Left renal pelvis (tissue), 4 donors: ENCODE measurements at places on chromosomes 2 and 18.

DNA sequence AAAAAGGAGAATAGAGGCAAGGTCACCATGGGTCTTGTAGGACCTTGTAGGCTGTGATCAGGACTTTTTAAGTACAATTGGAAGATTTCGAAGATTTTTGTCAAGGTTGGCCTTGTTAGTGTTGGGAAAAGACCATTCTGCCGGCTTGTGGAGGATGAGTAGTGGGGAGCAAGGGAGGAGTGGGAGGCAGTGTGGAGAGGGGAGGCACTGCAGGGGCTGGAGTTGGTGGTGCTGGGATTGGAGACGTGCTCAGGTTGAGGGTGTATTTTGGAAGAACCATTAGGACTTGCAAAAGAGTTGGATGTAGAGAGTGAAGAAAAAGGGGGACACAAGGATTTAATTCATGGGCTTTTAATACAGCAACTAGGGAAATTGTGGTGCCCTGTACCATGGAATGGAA is 397.1 kb downstream of the TSN start:
- no peak for DNase-seq

- no peak for DNase-seq
Measured at GRCh38 chr18:62585274-62586150, 62.7 kb downstream of the ZCCHC2 start.

DNA sequence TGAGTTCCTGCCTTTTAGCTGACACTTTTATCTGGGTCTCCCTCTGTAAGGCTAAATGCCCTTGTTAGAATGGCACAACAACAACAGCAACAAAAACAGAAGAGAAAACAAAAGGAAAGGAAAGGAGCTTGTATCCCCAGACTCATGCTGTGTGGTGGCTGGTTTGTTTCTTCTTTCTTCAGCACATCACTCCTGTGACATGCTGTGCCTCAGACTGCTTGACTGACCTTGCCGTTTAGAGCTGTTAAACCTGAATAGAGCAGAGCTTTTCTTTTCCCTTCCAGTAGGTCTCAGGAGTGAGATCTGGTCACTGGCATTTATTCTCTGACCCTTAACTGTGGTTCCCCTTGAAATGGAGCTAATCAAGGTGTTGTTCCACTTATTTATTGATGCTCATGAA is 18.9 kb downstream of the GALNT13 start:
- DNase-seq, result no peak

DNA sequence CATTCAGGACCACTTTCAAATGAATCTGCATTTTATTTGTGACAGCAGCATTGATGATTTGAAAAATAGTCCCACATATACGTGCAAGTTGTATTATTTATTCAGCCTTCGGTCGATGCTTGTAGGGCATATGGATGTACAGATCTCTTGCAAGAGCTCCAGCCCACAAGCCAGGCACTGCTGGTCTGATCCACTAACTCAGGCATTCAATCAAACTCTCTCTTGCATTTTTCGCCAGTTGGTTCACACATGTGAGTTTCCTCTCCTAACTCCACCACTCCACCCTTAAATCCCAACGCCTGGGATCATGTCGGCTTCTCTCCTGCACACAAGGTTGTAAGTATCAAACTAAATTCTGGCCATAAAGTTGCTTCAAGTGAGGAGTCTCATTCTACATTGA is 318.7 kb downstream of the CYP26B1 start:
- no peak for DNase-seq

DNA sequence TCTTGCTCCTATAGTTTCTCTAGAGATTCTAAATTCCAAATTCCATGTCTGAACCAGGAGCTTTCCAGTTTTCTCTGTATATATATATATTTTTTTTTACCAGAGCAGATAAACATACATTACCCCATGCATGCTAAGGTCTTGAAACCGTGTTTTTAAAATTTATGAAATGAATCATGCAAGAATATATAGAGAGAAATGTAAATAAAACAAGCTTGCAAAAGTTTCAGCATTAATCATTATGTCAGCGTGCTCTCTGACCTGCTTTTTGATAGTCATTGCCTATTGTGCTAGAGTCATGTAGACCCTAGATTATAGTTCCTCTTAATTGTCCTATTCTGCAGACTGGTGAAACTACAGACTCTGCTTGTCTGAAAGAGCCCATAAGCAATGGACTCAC is 22.6 kb upstream of the TRIM43 start:
- no peak for DNase-seq

- DNase-seq, result no peak
Measured at GRCh38 chr2:149765636-149766035, 178.1 kb upstream of the MMADHC start.

DNA sequence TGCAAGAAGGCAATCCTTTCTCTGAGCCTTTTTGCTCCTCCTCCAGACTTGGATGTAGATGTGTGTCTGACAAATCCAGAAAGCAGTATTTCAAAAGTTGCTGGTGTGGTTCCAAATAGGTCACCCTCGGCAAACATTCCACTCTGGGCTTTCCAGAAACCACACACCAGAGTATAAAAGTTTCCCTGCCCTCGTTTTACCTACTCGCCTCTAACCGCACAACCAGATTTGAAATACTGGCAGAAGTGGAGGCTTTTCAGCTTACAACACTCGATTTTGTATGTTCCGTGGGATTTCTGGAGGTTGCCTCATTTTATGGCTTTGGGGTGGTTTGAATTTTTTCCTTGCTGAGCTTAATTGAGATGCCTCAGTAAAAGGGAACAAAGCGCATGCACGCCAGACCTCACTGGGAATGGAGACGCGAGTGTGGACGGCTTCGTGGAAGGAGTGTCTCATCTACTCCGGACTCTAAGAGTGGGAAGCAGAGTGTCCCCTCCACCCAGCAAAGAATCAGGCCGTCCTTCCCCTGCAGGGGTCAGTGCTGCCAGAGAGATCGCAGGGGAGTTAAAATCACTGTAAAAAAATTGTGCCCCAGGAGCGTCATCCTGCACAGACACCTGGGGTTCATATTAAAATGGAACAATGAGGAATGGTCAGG is 44.0 kb upstream of the RPL31 start:
- no peak for DNase-seq

- no peak for DNase-seq
Measured at GRCh38 chr2:134167015-134167414, 86.9 kb upstream of the MGAT5 start.

- DNase-seq, result no peak
Measured at GRCh38 chr2:166449439-166449838, 44.6 kb downstream of the SCN7A start.

- peak; percentile 10 for DNase-seq
Measured at GRCh38 chr2:148273158-148273691, 252.3 kb downstream of the MBD5 start.

DNA sequence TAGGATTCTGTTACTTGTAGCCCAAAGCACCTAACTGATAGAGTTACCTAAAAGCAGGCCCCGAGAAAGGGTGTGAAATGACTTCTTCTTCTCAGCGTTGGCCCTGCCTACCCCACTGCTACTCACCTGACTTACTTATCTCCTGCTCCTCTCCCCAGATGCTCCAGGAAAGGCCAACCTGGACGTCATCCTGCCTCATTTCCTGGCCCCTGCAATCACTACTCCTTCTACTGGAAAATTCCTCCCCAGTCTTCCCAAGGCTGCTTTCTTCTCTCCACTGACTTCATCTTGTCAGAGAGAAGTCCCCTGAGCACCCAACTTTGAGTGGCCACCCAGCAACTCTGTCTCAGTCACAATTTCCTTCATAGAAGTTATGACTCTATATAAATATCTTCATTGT is 63.4 kb upstream of the KLF7 start:
- DNase-seq, result no peak

- no peak for DNase-seq
Measured at GRCh38 chr18:10923551-10924070, 225.8 kb downstream of the PIEZO2 start.

DNA sequence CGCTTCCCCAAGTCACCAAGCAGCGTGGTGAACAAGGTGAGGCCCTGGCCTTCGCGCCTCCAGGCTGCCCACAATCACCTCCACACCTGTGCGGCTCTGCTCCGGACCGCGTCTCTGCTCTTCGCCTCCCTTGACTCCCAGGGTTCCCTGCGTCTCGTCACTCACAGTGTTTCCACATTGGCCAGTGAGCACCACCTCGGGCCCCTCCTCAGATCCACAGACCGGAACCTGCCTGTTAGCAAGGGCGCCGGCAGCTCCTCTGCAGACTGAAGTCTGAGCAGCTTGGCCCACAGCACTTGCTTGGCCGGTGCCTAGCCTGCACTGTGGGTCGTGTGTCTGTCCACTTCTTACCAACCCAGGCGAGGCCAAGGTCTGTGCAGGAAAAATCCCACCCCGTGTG is 155.3 kb upstream of the ALKAL2 start:
- no peak for DNase-seq

GRCh38 chr2:176078541-176079284 is 5.0 kb downstream of the EVX2 start:
- DNase-seq, result no peak

DNA sequence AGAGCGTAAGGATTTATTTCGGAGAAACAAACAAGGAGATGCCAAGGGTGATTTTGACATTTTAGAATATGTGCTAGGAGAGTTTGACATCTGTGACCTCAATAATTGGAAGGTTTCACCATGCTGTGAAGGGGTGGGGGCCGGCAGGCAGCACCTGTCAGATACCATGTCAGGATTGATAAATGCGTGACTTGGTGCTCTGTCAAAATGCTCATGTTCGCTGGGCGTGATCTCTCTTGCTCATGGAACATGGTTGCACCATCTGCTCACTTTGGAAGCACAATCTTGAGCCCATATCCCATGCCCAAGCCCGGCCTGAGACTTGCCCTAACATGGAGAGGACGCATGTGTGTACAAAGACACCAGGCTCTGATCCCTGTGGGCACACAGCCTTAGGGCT is 347.6 kb downstream of the RNF144A start:
- no peak for DNase-seq

DNA sequence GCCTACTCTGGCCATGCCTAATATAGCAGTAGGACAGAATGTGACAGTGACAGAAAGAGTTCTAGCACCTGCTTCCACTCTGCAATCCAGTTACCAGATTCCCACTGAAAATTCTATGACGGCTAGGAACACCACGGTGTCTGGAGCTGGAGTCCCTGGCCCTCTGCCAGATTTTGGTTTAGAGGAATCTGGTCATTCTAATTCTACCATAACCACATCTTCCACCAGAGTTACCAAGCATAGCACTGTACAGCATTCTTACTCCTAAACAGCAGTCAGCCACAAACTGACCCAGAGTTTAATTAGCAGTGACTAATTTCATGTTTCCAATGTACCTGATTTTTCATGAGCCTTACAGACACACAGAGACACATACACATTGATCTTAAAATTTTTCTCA is 45.2 kb upstream of the TTR start:
- DNase-seq, result no peak

- no peak for DNase-seq
Measured at GRCh38 chr2:102294802-102295489, 16.4 kb upstream of the IL1RL1 start.

DNA sequence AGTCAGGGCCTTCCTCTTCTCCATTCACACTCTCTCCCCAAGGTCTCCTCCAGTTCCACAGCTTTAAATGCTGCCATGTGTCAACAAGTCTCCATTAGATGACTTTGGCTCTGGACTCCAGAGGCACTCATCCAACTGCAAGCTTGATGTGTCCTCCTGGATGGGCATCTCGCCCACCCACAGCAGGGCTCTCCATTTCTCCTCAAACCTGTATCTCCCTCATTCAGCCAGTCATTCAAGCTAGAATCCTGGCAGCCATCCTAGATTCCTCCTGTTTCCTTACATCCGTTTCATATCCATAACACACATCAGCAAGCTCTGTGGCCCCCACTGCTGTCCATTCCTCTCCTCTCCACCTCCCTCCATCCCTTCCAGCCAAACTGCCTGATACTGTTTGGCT is 88.4 kb upstream of the AFF3 start:
- DNase-seq, result no peak

DNA sequence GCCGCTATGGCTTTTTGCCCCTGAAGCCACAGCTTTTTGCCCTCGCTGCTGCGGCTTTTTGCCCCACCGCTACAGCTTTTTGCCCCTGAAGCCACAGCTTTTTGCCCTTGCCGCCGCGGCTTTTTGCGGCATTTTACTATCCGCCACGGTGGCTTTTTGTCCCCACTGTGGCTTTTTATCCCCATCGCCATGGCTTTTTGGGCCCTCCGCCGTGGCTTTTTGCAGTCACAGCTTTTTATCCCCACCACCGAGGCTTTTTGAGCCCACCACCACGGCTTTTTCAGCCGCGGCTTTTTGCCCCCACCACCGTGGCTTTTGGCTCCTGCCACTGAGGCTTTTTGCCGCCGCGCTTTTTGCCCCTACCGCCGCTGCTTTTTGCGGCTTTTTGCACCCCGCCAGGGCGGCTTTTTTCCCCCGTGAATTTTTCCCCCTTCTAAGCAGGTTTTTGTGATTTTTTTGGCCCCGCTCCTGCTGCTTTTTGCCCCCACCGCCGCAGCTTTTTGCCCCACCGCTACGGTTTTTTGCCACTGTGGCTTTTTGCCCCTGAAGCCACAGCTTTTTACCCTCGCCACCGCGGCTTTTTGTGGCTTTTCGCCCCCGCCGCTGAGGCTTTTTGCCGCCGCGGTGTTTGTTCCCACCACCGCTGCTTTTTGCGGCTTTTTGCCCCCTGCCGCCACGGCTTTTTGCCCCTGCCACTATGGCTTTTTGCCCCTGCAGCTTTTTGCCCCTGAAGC is 2797.2 kb upstream of the TEKT4 start:
- no peak for DNase-seq

DNA sequence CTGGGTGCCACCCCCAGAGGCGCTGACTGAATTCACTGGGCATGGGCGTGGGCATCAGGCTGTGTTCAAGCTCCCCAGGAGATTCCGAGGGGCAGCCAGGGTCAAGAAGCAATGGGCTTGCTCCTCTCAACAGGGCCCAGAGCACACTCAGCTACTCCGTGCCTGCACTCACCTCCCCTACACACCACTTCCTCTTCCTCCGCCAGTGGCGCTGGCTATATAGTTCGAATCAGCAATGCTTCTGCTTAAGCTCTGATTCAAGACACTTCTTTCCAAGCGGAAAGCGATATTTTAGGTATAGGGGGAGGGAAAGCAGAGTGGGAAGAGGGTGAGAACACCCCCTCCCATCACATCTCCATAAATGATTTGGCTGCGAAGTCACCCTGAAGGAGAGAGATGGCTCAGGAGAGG is 42.1 kb downstream of the CRACDL start:
- DNase-seq, result no peak

DNA sequence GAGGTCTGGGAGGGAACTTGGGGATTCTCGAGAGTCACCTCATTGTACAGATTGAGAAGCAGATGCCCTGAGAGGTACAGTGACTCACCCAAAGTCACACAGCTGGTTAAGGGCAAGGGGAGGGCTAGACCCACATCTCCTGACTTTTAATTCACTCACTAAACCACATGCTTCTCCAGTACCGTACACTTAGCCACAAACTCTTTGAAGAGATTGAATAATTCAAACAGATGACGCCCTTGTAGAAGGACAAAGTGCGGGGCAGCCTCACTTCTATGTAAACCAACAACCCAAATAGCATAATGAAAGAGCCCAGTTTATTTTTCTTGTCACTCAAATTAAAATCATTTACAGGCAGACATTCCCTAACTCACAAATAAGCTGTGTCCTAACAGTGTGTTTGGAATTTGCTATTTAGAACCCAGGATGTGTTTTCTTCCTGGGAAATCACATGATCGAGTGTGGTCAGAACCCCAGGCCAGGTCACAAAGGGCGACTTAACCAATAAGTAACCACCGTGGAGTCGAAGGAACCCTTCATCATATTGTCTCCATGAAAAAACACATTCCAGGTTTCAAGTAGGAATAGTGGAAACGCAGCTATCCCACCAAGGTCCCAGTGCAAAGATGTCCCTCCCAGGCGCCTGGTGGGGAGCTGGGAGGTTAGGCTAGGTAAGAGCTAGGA is 35.8 kb upstream of the PTPN4 start:
- DNase-seq, result no peak
